ENCODE measurements at places on chromosomes 16 and 17.

DNA sequence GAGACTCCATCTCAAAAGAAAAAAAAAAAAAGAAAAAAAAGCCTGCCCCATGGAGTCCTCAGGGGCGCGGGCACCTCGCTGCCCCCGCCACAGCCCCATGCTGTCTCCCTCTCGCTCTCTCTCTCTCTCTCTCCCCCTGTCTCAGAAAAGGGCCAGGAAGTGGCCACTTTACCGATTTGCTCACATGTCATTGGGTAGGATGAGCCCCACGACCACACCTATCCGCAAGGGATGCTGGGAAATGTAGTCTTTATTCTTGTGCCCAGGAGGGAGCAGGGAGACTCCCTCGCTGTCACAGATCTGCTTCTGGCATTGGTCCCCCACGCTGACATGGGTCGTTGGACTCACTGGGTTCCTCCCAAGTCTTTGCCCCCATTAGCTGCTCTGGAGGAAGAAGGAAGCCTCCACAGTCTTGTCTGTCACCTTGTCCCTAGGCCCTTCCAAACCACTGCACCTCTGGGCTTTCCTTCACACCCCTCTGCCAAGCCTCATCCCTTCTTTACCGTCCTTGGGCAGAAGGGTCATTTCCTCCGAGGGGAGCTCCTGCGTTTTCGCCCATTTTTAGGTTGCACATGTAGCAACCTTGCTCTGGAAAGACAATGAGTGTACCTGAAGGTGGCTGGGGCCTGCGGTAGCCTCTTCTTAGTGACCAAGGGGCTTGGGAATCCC is 6.9 kb upstream of the GJD3 start:
- DNase-seq = no peak

DNA sequence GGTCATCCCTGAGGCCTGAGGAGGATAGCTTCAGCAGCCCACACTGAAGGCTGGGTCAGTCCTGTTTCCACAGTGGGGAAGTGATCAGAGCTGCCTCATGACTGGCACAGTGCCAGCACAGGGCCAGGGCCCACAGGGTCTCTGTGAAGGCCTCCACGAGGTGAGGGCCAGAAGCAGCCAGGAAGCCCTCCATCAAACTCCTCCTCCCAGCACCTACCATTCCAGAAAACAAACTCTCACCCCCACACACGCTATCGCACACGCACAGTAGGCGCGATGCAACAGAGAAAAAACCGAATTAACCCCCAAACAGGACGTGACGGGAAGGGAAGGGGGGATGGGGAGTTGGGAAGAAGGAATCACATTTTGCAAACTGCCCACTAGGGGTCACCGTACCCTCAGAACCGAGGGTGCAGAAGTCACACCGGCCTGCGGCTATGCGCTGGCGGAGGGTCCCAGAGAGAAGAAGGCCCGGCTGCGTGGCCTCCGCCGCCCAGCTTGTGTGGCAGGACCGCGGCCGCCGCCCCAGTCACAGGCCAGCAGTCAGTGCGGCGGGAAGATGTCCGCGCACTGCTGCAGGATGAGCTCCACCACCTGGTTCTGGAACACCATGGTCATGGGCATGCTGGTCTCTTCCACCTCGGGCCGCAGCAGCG is 37.6 kb downstream of the ARHGAP27 start:
- peak; percentile 63 for DNase-seq

DNA sequence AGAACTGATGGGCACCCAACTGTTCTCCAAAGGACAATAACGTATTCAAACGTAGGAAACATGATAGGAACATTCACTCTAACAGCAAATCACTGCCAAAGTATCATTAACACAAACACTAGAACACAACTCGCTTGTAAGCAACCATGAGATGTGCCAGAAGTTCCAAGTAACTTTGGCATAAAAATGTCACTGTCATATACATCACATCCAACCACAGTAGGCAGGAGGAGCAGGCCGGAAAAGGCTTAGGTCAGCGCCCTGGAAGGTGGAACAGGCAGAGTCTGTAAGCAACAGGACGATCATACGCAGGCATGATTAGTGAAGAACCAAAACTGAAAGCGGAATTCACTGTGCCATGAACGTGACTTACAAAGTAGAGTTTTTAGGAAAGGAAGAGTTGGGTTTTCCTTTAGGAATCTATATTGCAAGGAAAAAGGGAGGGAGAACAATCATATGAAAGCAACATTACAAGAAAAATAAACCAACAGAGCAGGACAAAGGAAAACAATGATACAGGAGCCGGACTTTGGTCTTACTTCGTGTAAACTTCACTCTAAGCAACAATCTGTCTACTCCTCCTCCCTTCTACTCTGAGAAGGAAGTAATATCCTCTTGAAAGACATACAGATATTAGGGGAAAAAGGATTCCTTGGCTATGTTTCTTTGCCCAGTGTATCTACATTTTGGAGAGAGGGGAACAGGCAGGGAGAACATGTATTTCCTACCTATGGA is 52.3 kb downstream of the YWHAE start:
- no peak for DNase-seq

DNA sequence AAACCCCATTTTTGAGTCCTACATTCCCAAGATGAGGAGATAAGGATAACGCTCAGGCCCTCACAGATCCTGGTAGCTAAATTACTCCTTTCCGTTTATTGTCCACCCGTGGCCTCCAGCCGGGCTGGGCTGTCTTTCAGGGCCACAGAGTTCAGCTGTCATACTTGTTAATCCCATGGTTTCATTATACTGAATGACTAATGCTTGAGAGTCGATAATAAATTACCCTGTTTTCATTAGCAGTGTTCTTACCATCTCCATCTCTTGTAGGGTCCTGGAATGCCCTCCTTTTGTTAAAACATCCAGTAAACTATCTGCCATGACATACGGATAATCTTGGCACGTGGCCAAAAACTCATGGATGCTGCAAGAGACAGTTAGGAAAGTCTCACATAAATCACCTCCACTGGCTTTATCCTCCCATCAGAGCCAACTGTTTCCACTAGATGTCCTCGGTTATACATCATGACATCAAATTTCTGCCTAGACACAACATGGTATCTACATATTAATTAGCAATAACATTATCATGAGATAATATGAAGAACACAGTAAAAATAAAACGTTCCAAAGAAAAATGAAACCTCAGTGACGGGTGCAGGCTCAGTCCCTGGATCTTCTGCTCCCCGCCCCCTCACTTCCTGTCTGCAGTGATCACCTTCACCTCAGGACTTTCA is 45.3 kb downstream of the BRD7 start:
- peak; percentile 39 for DNase-seq

GRCh38 chr16:27220991-27221390 is 17.7 kb downstream of the KDM8 start:
- no peak for DNase-seq

- no peak for DNase-seq
These were observed 1.6 kb downstream of the CHD9 start for GRCh38 chr16:53056392-53056881.

DNA sequence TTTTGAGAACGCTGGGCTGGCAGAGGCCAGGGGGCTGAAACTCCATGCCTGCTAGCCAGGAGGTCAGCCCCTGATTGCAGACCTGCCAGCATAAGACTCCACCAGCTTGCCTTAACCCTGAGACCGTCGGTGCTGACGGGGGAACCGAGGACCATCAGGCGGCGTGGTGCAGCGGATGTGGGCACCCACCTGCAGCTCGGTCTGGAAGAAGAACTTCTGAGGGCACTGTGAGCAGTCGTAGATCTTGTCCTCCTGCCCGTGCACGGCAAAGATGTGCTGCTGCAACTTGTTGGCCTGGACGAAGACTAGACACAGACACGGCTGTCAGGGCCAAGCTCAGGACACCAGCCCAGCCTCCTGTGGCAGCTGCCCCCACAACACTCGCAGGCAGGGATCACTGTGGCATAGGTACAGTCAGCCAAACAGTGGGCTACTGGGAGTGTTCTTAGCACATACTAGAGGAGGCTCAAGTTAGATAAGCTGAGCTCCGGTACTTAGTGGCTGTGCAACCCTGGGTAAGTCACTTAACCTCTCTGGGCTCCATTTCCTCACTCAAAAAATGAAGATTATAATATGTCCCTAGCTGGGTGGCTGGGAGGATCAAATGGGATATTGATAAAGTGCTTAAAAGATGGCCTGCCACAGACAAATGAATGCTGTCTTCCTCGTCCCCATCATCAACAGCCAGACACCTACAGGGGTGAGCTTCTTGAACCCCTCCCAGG is 150.0 kb downstream of the C16orf78 start:
- DNase-seq = no peak

DNA sequence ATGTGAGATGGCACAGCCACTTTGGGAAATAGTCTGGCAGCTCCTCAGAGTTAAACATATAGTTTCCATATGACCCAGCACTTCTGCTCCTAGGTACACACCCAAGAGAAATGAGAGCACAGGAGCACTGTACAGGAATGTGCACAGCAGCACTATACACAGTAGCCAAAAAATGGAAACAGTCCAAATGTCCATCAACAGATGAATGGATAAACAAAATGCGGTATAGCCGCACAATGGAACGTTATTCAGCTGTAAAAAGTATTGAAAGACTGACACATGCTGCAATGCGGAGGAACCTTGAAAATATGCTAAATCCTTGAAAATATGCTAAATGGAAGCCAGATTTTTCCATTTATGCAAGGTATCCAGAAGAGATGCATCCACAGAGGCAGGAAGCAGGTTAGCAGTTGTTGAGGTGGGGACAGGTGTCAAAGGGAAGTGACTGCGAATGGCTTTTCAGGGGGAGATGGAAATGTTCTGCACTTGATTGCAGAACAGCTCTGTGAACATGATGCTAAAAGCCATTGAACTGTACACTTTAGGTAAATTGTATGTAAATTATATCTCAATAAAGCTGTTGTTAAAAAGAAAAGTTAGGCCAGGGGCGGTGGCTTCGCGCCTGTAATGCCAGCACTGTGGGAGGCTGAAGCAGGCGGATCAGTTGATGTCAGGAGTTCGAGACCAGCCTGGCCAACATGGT is 80.7 kb downstream of the MPRIP start:
- DNase-seq = no peak

GRCh38 chr17:9192010-9192409 is 170.7 kb downstream of the NTN1 start:
- DNase-seq = no peak

DNA sequence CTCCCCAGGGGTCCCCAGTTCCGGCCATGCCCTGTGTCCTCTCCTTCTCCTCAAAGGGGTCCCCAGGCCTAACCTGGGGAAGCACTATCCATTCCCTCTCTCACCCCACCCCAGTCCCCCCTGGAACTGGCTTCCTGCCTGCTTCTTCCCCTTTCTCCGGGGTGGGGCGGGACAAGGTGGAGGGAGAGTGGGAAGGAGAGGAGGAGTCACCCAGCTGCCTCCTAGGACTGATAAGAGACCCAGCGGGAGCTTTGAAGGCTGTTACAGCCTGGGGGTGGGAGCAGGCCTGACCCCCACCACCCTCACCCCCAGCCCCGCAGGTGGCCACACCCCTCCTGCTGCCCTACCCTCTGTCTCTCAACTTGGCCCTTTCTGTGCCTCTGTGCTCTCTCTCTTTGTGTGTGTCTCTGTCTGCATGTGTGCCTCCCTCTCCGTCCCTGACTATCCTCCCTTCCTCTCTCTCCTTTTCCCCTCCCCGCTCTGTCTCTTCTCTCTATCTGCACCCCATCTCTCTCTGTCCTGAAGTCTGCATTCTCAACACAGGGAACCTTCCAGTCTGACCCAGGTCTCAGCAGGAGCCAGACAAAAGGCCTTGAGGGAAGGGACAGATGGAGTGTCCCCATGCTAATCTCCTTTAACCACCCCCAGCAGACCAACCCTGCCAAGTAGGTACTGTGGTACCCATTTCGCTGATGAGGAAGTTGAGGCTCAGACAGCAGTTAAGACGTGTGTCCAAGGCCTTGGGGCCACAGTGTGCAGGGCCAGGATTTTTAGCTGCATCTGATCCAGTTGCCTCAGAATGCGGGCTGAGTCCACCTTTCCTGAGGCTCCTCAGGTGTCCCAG is 66.1 kb downstream of the RAB11FIP4 start:
- no peak for DNase-seq

DNA sequence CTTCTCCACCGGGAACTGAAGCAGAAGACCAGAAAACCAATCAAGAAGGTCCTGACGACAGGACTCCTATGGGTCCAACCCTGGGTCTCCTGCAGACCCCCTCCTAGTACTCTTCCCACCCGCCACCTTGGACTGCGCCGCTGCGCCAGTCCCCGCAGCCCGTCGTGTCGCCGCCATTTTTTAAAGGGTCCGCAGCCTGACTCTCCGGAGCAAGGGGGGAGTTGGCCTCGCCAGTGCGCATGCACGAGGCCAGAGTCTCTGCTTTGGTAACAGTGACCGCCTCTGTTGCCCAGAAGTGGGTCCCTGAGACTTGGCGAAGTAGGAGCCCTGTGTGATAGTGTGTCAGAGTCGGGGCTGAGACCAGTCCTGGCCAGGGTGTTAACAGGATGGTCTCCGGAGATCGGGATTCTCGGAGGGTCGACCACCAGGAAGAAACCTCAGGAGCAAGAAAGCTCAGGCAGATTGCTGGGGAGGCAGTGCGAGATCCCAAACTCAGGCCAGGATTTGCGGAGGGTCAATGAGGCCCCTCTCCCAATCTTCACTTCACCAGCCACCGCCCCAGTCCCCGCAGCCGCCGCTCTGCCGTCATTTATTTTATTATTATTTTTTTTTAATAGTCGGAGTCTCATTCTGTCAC is 612.5 kb downstream of the KCNJ18 start:
- no peak for DNase-seq

- DNase-seq = no peak
These were observed 394 bp upstream of the CPD start for GRCh38 chr17:30378241-30378824.

DNA sequence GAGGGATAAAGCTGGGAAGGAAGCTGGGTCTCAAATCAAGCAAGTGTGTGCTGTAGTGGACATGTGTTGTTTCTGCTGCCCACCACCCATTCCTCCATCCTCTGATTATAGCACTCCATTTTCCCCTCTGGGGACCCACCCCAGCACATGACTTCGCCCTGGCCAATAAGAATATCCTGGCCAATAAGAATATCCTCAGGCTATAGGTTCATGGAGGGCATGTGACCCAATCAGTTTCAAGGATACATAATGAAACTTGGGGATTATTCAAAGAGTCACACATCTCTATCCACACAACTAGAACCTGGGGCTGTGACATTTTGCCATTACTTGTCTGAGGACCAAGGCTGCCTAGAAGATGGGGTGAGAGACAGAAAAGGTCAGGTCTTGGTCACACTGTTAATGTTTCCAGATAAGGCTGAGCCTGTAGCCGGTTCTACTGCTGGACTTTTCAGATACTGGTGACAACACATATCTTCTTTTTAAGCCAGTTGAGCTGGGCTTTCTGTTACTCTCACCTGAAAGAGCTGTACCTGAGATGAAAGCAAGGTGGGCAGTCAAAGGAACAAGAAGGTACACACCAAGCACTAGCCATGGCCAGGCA is 33.7 kb downstream of the MYO18A start:
- no peak for DNase-seq

GRCh38 chr17:41516830-41517283 is 1.8 kb downstream of the KRT15 start:
- DNase-seq = no peak

- DNase-seq = no peak
These were observed 63.2 kb downstream of the N4BP1 start for GRCh38 chr16:48546774-48547173.

- DNase-seq = no peak
These were observed 162.4 kb upstream of the TOX3 start for GRCh38 chr16:52709306-52709705.
